Cardiac atrium fibroblast (primary cell): ENCODE measurements at places on chromosomes 11 and 22. TPM values are rescaled to one million over a fixed set of nuclear protein-coding genes. Genes with fewer than 3 reads are reported as not detected.

Gene ACRV1
- not detected in 2 replicates for total RNA-seq

Gene PAMR1
- total RNA-seq, result 206 and 311 TPM in 2 replicates

Gene MMP1
- 1.1 and 1.5 TPM in 2 replicates for total RNA-seq

Gene BCO2
- 0.72 and 1.8 TPM in 2 replicates for total RNA-seq

Gene HEPN1
- not detected in 2 replicates for total RNA-seq

Gene CST6
- total RNA-seq, result 0.32 TPM in 1 of 2 replicates, not detected in the other

Gene GTSE1
- 3.6 and 5.8 TPM in 2 replicates for total RNA-seq

Gene NXPE1
- not detected in 2 replicates for total RNA-seq

Gene PIWIL4
- total RNA-seq, result 1.4 and 1.5 TPM in 2 replicates

Gene PNPLA3
- total RNA-seq, result 0.18 and 1.5 TPM in 2 replicates

Gene CLCF1
- total RNA-seq, result 14.6 and 18.1 TPM in 2 replicates

Gene PLCB3
- 37.4 and 38.3 TPM in 2 replicates for total RNA-seq
